ENCODE measurements at places on chromosomes 1 and 21. TPM values are rescaled to one million over a fixed set of nuclear protein-coding genes. Genes with fewer than 3 reads are reported as not detected.

The TFAP2E gene
- 0.66 TPM for total RNA-seq

The DDR2 gene
- total RNA-seq = 0.55 TPM

The CFHR4 gene
- total RNA-seq = not detected

The ATP1A4 gene
- total RNA-seq = not detected

The DPT gene
- total RNA-seq = not detected

The FCGR3A gene
- not detected for total RNA-seq

The SPRR5 gene
- total RNA-seq = not detected

The HRNR gene
- not detected for total RNA-seq

The CEP104 gene
- 44.9 TPM for total RNA-seq

DNA sequence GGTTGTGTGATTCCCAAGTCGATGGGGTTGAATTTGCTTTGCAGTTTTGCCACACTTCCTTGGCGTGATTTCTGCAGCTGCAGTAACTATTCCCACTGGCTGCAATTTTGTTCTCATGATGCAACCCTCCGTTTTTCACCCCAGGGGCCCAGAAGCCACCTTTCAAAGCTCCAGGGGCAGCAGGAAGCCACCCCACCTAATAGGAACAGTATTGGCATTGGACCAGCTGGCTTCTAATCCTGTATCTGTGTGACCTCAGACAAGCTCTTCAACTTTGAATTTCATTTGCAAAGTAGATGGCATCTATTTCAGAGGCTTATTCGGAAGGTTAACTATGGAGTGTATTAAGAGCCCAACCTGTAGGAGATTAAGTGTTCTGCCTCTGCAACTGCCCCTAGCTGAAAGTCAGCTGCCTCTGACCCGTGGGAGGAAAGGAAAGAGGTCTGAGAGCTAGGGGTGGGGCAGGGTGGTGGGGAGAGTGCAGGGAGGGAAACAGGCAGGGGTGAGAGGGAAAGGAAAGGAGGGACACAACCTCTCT lies 12.6 kb downstream of the C1orf115 start:
- no peaks in the 10 kb centered on the region for H3K27me3 ChIP-seq
- no peak for DNase-seq
- H3K36me3 ChIP-seq = no peaks in the 10 kb centered on the region
- peaks cover 4% of the 10 kb centered on the region for H3K4me1 ChIP-seq
- no peak overlapping the region for H3K4me3 ChIP-seq

DNA sequence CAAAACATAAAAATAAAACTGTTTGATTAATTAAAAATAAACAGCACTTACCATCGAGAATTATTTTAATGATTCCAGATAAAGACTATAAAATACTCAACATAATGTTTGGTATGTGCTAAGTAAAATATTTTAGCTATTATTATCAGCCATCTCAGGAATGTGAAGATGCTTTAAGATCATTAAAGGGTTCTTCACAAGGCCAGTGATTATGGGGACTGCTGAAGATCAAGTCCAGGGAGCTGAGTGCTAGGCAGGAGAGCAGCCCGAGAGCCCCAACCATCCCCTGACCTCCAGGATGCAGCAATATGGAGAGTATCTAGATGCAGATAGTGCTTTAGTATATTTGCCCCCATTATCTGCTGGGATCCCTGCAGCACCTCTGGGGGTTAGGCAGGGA lies 4.6 kb upstream of the TACSTD2 start:
- no peaks in the 10 kb centered on the region for H3K36me3 ChIP-seq
- H3K27me3 ChIP-seq = peaks cover 34% of the 10 kb centered on the region
- H3K4me1 ChIP-seq = no peaks in the 10 kb centered on the region
- H3K27ac ChIP-seq = no peak overlapping the region
- no peak overlapping the region for H3K4me3 ChIP-seq
- no peak for DNase-seq

DNA sequence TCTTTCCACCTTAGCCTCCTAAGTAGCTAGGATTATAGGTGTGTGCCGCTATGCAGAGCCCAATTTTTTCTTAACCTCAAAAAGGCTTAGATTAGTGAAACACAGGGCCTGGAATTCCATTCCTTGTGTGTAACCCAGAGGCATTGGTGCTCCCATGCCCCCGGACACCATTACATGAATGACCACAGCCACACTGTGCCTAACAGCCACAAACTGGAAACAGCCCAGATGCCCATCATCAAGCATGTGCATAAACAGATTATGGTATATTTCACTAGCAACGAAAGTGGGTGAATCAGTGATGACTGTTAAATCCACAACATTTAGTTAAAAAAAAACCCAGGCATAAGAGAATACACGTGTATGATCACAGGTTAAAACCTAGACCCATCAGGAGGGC lies 24.4 kb downstream of the ADAM30 start:
- DNase-seq = no peak
- H3K4me3 ChIP-seq = no peak overlapping the region
- H3K36me3 ChIP-seq = no peaks in the 10 kb centered on the region
- H3K4me1 ChIP-seq = no peaks in the 10 kb centered on the region

DNA sequence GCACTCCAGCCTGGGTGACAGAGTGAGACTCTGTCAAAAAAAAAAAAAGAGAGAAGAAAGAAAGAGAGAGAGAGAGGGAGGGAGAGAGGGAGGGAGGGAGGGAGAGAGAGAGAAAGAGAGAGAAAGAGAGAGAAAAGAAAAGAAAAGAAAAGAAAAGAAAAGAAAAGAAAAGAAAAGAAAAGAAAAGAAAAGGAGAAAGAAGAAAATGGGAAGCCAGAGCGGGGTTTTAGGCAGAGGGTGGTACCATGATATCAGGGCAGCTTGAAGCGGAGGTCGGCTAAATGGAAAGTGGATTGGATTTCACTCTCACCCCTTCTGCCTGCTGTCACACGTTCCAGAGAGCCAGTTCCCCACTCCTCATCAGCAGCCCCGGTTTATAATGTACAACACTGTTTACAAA lies 1.9 kb downstream of the TMCO4 start:
- H3K4me3 ChIP-seq = no peak overlapping the region
- no peaks in the 10 kb centered on the region for H3K36me3 ChIP-seq
- no peak overlapping the region for H3K27ac ChIP-seq

- H3K27ac ChIP-seq = no peak overlapping the region
- H3K36me3 ChIP-seq = no peaks in the 10 kb centered on the region
- DNase-seq = no peak
- H3K4me1 ChIP-seq = no peaks in the 10 kb centered on the region
These were observed 602.9 kb downstream of the NPHP4 start for GRCh38 chr1:5389101-5389885.

- peaks cover 23% of the 10 kb centered on the region for H3K4me1 ChIP-seq
- no peak for DNase-seq
- no peaks in the 10 kb centered on the region for H3K36me3 ChIP-seq
These were observed 8.2 kb downstream of the IFFO2 start for GRCh38 chr1:18948048-18948912.

- peaks cover 4% of the 10 kb centered on the region for H3K4me1 ChIP-seq
- no peak overlapping the region for H3K27ac ChIP-seq
- peak; percentile 81 for DNase-seq
These were observed 447 bp downstream of the RUNX3 start for GRCh38 chr1:24929398-24930259.

- no peak overlapping the region for H3K27ac ChIP-seq
- H3K27me3 ChIP-seq = no peaks in the 10 kb centered on the region
- H3K36me3 ChIP-seq = no peaks in the 10 kb centered on the region
- H3K4me1 ChIP-seq = no peaks in the 10 kb centered on the region
- DNase-seq = no peak
- no peak overlapping the region for H3K4me3 ChIP-seq
These were observed 10.7 kb downstream of the MR1 start for GRCh38 chr1:181044449-181044966.

DNA sequence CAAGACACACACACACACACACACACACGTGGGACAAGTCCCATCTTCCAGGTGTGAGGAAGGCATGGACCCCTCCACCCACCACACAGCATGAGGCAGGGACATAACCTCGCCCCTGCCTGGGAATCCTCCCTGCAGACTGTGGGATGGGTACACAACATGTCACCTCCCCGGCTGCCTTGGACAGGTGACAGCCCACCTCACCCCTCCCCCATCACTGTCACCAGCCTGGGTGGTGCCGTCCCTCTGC lies 40.7 kb downstream of the AHDC1 start:
- H3K4me3 ChIP-seq = no peak overlapping the region
- H3K36me3 ChIP-seq = peaks cover 4% of the 10 kb centered on the region
- DNase-seq = no peak
- H3K27ac ChIP-seq = peak overlapping the region; percentile 92

DNA sequence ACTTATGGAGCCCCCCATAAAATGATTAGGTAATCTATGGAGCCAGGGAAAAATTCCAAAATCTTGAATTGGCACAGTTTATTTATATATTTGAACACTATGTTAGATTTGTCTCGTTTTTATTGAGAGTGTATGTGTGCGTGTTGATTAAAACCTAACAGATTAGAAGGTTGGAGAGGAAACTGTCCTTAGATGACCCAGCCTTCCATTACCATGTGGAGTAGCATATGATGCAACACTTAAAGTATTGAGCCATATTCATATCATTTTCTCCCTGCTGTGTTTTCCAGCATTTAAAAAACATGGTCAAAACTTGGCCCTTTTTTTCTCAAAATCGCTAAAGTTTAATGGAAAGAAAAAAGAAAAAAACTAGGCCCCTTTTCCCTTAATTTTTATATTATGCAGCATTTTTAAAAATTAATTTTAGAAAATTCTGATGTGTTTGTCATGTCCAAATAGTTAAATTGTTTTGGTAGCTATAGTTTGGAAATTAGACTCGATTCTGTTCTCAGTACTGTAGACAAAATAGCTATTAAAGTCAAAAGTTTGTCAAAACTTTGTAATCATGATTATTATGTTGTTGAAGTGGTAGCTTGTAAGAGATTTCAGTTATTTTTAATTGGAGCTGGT lies 2.3 kb downstream of the LRRC8D start:
- H3K4me3 ChIP-seq = no peak overlapping the region
- H3K4me1 ChIP-seq = no peaks in the 10 kb centered on the region
- peaks cover 28% of the 10 kb centered on the region for H3K27me3 ChIP-seq
- DNase-seq = no peak
- no peak overlapping the region for H3K27ac ChIP-seq

- H3K4me3 ChIP-seq = peak within 1 kb of the TSS; percentile 74
- H3K36me3 ChIP-seq = no peaks in the 10 kb centered on the region
- DNase-seq = peak; percentile 67
- no peaks in the 10 kb centered on the region for H3K4me1 ChIP-seq
- H3K27ac ChIP-seq = no peak within 1 kb of the TSS
- H3K27me3 ChIP-seq = peaks cover 38% of the 10 kb centered on the region
These were observed at the start of gene SYNC for GRCh38 chr1:32702599-32703478. Gene SYNC (minus strand): TSS chr1:32702770. CDS start chr1:32702660, 110 bp downstream.

GRCh38 chr1:112872551-112872962 lies 83.4 kb downstream of the SLC16A1 start:
- peak overlapping the region; percentile 46 for H3K4me3 ChIP-seq
- H3K27me3 ChIP-seq = no peaks in the 10 kb centered on the region
- H3K4me1 ChIP-seq = peaks cover 17% of the 10 kb centered on the region
- peak overlapping the region; percentile 14 for H3K27ac ChIP-seq
- peak; percentile 63 for DNase-seq

DNA sequence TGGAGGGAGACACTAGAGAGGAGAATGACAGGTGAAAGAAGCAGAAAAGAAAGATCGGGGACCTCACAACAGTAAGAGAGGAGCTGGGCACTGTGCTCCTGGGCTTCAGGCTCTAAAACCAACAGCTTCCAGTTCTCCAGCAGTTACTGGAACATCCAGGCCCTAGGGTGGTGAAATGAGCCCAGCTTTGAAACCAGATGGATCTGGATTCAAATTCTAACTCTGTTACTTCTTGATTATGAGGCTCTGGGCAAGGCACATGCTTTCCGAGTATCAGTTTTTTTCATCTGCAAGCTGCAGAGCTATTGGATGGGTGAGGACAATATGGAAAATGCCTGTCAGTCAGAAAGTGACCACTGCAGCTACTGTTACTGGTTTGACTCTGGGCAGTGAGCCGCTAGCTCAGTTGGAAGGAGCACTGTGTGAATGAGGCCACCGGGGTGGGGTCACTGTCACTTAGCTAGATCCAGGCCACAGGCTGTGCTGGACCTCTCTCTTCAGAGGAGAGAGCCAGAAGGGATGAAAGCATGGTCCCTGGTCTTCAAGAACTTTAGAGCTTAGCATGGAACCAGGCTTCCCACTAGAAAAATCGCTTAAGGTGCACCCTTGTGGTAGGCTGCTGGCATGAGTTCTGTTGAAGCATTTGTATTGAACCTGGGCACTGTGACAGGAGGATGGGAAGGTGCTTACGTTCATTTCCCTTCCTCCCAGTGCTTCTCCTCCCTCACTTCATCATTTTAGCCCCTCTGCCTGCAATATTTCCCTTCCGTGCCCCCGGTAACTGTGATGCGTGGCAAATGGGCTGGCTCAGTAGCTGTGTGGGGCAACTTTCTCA lies 12.2 kb downstream of the PLEKHO1 start:
- H3K36me3 ChIP-seq = peaks cover 13% of the 10 kb centered on the region
- no peak for DNase-seq
- peaks cover 9% of the 10 kb centered on the region for H3K4me1 ChIP-seq
- H3K27ac ChIP-seq = peak overlapping the region; percentile 93
- H3K4me3 ChIP-seq = peak overlapping the region; percentile 61

- no peak overlapping the region for H3K27ac ChIP-seq
- peaks cover 15% of the 10 kb centered on the region for H3K27me3 ChIP-seq
- H3K4me1 ChIP-seq = peaks cover 19% of the 10 kb centered on the region
- H3K4me3 ChIP-seq = no peak overlapping the region
- H3K36me3 ChIP-seq = no peaks in the 10 kb centered on the region
These were observed 27.3 kb upstream of the ZNF496 start for GRCh38 chr1:247358920-247359319.

- no peaks in the 10 kb centered on the region for H3K36me3 ChIP-seq
- H3K4me1 ChIP-seq = no peaks in the 10 kb centered on the region
- peak overlapping the region; percentile 60 for H3K27ac ChIP-seq
- peaks cover 29% of the 10 kb centered on the region for H3K27me3 ChIP-seq
- peak; percentile 76 for DNase-seq
- peak overlapping the region; percentile 72 for H3K4me3 ChIP-seq
These were observed 2.8 kb downstream of the HES4 start for GRCh38 chr1:996851-997712.

DNA sequence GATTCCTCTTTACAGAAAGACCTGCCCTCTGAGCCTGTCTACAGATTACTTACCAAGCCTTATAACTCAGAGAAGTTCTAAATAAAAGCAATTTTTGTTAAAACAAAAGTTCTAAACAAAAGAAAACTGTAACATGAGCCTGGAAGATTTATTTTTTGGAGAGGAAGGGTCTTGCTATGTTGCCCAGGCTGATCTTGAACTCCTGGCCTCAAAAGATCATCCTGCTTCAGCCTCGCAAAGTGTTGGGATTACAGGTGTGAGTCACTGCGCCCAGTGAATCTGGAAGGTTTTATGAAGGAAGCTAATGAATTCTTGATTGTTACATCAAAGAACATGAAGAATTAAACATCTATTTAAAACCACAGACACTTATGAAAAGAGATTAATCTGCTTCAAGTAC lies 27.1 kb downstream of the GPBP1L1 start:
- H3K4me3 ChIP-seq = no peak overlapping the region
- H3K4me1 ChIP-seq = no peaks in the 10 kb centered on the region

DNA sequence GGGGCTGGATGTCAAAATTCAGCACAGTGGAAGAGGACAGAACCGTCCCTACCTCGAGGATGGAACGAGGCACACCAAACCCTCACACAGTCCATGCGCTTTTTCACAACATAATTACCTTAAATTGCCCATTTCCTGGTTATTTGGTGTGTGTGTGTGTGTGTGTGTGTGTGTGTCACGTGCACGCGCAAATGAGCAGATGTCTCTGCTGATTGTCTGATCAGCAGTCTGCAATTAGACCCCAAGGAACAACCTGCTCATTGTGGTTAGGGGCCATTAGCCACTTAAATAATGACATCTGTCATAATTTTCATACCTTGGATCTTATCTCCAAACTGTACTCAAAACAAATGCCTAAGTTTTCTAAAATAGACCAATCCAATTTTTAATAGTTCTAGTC lies 23.2 kb downstream of the AVPR1B start:
- DNase-seq = no peak
- H3K36me3 ChIP-seq = no peaks in the 10 kb centered on the region
- H3K27ac ChIP-seq = no peak overlapping the region
- H3K27me3 ChIP-seq = no peaks in the 10 kb centered on the region
